ENCODE measurements at places on chromosomes 4 and X.

- no peak for DNase-seq
Observed at GRCh38 chr4:52711834-52712250, 39.4 kb downstream of the ERVMER34-1 start.

GRCh38 chr4:20464381-20464780 lies 212.7 kb downstream of the SLIT2 start:
- DNase-seq = no peak

DNA sequence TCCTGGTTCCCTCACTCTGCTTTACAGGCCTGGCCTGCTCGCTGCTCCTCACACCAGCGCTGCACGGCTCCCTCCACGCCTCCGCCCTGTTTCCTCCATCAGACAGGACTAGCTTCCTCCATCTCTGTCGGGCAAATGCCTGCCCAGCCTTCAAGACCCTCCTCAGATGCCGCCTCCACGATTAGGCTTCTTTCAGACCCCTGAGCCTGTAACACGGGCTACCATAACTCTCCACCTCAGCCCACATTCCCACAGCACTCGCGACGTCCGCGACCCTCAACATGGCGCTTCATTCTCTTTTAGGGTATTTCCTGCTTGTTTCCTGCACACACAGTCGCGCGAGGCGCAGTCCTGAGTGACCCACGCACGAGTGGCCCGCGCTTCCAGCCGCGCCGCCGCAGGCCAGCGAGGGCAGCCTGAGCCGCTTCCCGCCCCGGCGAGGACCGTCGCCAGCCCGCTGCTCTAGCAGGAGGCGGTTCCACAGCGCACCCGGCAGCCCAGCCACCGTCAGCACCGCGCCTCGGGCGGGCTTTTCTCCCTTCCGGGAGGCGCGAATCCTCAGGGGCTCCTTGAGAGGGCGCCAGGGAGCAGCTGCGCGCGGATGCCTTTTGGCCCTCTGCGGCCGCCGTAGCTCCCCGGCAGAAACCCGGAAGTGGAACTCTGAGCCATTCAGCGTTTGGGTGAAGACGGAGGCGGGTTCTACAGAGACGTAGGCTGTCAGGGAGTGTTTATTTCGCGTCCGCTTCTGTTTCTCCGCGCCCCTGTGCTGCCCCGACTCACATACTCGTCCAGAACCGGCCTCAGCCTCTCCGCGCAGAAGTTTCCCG lies at the start of gene FRG1:
TSS of gene FRG1 (plus strand) at position 695 of the 827 bp plus-strand sequence. CDS start 138 bp downstream, outside the sequence.
- peak; percentile 97 for DNase-seq

DNA sequence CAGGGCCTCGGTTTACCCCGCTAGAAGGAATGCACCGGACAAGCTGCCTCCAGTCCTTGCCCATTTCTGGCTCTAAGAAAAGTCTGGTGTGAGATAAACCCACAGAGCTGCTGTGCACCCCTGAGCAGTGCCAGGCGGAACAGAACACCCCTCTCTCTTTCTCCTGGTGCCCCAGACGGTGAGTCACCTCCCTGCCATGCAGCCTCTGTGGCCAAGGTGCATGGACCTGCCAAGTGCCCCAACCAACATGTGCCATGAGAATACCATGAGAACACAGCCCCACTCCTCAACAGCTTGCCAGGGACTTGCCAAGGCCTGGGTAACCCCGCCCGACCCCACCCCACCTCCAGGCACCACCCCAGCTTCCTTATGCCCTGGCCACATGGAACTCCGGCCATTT lies 47.7 kb upstream of the MAN2B2 start:
- no peak for DNase-seq

DNA sequence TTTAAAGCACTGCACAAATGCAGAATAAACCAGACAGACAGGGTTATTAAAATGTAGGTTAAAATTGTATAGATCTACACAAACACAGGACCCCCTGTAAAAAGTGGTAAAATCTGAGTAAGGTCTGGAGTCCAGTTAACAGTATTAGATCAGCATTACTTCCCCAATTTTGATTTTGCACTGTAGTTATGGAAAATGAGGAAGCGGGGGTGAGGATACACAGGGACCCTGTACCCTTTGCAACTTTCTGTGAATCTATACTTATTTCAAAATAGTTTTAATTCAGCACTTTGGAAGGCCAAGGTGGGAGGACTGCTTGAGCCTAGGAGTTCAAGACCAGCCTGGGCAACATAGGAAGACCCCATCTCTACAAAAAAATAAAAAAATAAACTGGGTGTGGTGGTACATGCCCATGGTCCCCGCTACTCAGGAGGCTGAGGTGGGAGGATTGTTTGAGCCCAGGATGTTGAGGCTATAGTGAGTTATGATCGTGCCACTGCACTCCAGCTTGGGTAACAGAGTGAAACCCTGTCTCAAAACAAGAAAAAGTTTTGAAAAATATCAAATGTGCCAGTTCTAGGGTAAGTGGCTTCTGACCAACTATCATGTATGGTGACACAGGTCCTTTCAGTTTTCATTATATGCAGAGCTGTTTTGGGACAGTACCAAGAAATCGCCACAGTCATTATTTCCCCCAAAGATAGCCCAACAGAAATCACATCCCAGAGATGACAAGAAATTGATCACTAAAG lies 17.7 kb downstream of the SEL1L3 start:
- no peak for DNase-seq

DNA sequence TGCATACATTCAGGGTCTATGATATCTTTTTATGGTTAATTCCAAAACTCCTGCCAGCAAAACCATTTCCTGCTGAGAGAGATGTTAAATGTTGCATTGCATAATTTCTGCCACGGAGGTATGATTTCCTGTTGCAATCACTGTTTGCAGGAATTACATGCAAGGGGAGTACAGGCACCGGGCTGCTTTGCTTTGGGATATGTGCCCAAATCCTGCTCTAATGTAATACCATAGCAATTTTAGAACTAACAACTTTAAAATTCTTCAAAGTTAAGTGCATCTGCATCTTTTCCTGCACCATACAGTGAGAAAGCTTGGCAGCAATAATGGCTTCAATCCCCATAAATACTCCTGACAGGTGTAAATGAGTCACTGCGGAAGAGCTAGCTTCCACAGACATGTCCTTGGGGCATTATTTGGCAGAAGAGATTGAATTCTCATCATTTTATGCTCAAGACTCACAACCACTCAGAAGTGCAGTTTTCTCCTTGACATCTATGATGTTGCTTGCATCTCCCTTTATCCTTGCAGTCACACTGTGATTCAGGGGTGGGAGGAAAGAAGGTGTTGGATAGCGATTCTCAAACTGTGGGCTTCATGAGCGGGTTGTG lies 29.6 kb downstream of the TRIM2 start:
- no peak for DNase-seq

DNA sequence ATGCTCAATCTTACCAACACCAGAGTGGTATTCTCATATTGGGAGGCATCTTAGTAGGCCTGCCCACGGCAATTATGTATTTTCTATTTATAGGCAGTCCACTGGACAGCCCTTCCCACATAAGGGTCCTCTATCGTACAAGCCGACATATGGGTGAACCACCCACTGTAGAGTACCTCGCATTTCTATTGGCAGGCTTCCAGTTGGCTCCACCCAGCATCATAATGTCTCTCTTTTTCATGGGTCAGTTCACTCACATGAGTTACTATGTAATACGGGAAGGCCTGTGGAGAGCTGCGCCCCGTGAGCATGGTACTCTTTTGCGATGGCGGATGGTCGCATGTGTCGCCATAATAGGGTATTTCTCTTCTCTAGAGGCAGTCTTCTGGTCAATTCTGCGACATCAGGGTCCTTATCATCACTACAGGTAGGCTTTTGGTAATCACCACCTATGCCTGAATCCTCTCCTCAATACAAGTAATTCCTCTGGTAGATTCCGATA lies 29.4 kb upstream of the FOXR2 start:
- no peak for DNase-seq

DNA sequence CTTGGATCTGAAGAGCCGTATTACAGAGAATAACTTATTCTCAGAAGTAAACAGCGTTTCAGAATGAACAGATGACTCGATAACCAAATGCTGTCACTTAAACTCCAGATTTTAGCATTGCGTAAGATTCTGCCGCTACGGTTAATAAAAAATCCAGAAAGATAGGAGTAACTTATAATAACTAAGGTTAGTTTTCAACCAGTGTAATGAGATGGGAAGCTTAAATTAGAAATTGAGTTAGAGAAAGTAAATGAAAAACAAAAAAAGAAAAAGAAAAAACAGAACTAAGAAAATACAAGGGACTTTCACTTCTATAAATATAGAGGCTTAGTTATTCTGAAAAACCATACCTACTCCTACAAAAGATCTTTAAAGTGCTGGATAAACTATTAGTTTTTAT lies 13.1 kb upstream of the PARM1 start:
- no peak for DNase-seq

GRCh38 chrX:129403974-129404669 lies 119.2 kb downstream of the SMARCA1 start:
- no peak for DNase-seq

DNA sequence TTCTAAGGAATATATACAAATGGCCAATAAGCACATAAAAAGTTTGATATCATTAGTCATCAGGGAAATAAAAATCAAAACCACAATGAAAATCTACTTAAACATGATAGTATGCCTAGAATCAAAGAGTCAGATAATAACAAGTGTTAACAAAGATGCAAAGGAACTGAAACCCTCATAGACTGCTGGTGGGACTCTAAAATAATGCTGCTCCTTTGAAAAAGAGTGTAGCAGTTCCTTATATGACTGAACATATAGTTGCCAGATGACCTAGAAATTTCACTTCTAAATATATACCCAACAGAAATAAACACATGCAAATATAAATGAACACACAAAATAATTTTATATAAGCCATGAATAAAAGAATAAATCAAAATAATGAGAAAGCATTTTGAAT lies 205.1 kb upstream of the CTSO start:
- no peak for DNase-seq

DNA sequence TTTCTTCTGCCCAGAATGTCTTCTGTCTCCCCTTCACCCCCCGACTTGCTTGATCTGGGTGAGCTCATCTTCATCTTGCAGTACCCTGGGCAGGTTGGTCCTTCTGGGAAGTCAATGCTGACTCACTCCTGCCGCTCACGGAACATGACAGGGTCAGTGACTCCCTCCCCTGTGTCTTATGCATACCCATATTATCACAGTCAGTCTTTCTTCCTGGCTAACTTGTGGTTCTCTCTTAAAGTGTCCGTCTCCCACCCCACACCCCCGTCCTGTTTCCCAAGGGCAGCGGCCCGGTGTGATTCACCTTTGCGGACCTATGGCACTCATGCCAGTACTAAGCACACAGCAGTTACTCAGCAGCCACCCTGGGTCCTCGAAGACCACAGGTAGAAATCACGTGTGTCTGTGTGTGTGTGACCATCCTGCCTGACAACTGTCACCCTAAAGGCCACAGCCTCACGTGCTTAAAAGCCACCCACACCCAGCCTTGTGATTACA lies 17.7 kb downstream of the IQSEC2 start:
- no peak for DNase-seq

DNA sequence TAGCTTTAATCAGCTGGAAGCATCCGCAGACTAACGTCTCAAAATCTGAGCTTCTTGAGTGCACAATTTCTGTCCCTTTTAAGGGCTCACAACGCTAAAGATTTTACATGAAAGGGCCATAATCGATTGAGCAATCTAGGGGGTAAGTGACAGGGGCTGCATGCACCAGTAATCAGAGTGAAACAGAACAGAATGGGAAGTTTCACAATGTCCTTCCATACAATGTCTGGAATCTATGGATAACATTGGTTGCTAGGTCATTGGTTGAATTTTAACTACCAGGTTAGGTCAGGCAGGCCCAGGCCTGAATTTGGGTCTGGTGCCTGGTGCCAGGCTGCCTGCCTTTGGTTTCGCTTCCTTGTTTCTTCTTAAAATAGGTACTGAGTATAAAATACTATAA lies 42.0 kb upstream of the MTMR8 start:
- no peak for DNase-seq

DNA sequence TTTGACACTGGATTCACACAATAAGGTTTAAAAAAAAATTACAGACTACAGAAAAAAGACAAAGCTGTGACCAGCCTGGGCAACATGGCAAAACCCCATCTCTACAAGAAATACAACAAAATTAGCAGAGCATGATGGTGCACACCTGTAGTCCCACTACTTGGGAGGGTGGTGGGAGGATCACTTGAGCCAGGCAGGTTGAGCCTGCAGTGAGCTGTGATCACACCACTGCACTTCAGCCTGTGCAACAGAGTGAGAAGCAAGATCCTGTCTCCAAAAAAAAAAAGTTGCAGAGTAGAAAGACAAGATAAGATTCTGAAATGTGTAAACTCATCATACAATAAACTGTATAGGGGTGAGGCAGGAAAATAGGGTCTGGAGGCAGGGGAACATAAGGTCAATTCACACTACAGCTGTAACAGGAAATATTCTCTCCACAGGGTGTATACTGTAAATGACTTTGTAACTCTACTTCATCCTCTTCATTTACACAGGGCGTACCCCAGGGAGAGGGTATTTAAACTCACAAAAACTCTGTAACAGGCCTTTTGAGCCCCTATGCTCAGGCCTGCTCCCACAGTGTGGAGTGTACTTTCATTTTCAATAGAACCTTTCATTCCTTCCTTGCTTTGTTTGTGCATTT lies 112.6 kb upstream of the MAPK10 start:
- no peak for DNase-seq

- no peak for DNase-seq
Observed at GRCh38 chr4:108636246-108636645, 14.2 kb upstream of the OSTC start.

DNA sequence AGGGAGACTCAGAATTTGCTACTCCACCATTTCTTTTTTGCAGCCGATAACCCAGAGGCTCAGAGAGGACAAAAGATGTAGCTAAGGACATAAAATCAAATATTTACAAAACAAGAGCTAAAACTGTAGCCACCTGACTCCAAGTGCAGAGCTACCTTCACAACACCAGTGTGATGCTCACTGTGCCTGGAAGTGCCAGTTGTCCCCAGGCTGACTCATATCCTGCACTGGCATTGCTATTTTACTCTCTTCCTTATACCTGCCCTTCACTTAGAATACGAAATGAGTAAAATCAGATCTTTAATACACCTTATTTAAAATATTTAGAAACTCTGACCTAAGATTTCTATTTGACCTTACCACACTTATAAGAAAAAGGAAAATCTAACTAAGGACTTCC lies 39.5 kb downstream of the SLC7A11 start:
- no peak for DNase-seq

- no peak for DNase-seq
Observed at GRCh38 chr4:146330392-146330791, 116.1 kb downstream of the REELD1 start.

GRCh38 chr4:165016971-165017370 lies 14.8 kb upstream of the TRIM60 start:
- DNase-seq = no peak

DNA sequence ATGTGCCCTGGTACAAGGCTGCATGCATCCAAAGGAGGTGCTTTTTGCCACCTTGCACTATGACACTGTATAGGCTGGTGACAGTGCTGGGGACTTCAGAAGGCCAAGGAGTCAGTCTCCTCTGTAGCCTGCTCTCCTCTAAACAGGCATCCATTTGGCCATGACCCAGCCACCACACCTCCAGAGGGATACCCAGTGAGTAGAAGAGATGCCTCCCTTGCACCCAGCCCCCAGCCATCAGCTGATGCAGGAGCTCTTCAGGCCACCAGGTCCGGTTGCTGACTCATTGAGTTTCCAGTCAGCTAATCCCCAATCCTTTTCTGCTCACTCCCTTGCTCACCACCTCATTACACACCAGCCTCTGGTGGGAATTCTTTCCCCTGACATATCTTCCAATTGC lies 99.8 kb downstream of the PJA1 start:
- no peak for DNase-seq
